H9 (cell line): ENCODE measurements at places on chromosomes 7 and 10. TPM values are rescaled to one million over a fixed set of nuclear protein-coding genes. Genes with fewer than 3 reads are reported as not detected.
A peak's percentile ranks its signal among the peaks of the same experiment; 100 is the strongest.

GRCh38 chr10:78384049-78384431 lies 350.4 kb downstream of the RPS24 start:
- no peak for DNase-seq

The NRP1 gene
- 4.1 and 4.6 TPM in 2 replicates for total RNA-seq

The PON3 gene
- not detected in 2 replicates for total RNA-seq

DNA sequence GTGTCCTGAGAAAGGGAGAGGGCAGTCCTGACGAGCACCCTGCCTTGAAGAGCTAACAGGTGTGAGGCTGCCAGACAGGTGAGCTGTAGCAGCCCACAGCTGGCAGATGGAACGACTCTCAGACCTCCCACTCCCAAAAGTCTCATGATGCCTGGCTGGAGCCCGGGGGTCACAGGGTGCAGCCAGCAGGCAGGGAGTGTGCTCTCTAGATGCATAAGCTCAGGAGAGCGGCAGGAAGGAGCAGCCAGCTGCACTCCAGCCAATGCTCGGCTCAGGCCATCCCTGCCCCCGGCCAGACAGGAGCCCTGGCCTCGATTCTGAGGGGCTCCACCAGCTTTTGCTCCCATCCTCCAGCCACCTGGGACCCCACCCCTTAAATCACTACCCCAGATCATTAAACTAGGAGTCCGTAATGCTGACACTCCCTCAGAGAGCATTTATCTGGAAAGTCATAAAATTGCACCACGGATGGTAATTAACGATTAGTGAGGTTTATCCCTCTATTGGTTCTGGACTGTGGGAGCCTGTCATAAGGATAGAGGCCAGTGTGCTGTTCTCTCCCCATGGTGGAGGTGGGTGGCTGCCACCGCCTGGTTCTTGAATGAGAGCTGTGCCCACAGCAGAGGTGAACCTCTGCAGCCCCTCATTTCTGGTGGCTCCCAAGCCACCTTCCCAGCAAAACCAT lies 63.5 kb upstream of the ZMIZ1 start:
- DNase-seq, result no peak

DNA sequence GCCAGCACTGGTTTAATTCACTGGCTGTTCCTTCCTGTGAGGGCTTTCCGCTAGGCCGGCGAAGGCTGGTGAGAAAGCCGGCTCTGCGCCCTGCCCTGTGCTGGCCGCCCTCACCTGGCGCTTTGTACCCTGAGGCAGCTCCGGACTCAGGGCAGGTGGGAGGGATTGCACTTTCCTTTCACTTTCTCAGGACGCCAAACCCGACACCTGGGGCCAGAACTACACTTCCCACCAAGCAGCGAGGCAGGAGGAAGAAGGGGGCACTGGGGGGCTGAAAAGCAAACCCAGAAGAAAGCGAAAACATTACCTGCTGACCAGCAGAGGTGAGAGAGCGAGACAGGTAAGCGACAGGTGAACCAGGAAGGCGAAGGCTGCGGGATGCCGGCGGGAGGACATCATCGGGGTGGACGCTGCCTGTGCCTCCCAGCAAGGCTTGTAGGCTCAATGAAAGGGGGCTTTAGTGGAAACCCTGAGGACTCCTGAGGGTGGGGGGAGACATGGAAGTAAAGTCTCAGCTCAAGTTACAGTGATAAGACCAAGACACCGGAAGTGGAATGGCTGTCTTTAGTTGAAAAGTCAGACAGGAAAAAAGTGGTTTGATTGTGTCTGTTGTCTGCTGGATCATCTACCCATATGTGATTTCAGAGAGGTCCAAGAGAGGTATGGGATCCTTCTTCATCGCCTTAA lies at the start of gene RAB19:
Gene RAB19 (plus strand): TSS at position 181 of the 687 bp plus-strand sequence. CDS start 3,589 bp downstream, outside the sequence.
- peak; percentile 91 for DNase-seq

DNA sequence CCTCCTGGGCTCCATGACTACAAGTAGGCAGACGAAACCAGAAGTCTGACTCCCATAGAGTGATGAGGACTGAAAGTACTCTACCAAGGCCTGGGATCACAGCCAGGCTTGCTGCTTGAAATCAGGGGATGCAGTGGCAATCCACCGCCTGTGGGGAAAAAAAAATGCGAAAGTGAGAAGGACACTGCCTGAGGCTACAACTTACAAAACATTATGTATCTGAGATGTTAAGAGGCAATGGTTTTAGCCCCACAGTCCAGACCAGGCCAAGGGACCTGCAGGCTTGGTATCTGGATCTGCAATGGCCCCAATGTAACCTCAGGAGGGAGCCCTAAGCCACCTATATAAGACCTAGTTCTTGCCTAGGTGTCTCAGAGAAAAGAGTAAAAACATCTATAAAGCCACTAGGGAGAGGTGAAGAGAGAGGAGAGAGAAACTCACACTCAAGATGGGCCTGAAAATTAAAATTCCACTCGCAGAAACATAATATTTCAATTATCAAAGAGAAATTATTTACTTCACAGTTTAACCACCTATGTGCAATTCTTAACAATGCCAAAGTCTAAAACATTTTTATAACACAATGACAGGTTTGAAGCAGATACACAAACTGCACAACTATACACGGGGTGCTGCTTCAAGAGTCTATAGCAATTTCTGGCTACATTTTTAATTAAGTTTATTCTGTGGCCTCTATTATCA lies 13.9 kb downstream of the DNAJC1 start:
- peak; percentile 72 for DNase-seq

GRCh38 chr7:107138696-107139420 lies 29.9 kb upstream of the HBP1 start:
- DNase-seq, result no peak

The NPC1L1 gene
- total RNA-seq, result 0.07 and 0.11 TPM in 2 replicates

DNA sequence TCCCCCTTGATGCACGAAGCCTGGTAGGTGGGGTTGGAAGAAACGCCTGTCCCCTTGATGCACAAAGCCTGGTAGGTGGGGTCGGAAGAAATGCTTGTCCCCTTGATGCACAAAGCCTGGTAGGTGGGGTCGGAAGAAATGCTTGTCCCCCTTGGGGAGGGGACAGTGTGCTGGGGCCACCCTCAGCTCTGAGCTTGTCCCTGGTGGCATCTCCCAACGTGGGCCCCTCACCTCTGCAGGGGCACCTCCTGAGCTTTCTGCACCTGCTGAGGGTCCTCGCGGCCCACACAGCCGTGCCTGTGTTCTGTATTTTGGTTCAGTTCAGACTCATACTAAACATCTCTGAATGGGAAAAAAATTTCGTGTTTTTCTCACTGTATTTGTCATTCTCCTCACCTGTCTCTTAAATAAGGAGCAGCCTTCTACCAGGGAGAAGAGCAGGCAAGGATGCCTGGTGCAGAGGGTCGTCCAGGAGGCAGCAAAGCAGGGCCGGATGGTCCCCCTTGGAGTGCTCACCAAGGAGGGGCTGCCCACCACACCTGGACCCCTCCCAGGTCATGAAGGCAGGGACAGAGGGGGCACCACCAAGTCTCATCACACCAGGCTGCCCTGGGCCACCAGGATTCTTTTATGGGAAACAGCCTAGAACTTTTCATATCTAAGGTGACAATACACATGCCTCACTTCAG lies 24.7 kb downstream of the VIPR2 start:
- no peak for DNase-seq
